ENCODE measurements at places on chromosomes 7 and 10.

DNA sequence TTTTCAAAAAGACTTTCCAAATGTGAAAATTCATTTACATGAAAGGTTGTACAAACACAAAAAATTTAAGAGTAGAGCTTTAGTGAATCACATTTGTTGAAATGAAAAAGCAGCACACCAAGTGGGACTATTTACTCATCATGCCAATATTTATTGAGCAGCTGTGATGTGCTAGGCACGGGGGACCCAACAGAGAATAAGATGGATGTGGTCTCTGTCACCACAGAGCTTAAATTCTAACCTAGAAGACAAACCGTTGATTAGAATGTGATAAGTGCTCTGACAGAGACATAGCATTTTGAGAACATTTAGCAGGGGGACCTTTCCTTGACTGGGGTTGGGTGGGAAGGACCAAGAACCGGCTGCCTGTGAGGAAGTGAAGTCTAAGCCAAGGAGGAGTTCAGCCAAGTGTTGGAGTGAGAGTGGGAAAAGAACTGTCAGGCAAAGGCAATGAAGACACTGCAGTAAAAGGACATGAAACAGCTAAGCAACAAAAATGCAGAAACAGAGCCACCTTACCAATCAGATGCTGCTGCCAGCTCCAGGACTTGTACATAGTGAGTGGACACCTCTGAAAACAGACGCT, 19.1 kb downstream of the ADAM12 start:
- no peak for DNase-seq

DNA sequence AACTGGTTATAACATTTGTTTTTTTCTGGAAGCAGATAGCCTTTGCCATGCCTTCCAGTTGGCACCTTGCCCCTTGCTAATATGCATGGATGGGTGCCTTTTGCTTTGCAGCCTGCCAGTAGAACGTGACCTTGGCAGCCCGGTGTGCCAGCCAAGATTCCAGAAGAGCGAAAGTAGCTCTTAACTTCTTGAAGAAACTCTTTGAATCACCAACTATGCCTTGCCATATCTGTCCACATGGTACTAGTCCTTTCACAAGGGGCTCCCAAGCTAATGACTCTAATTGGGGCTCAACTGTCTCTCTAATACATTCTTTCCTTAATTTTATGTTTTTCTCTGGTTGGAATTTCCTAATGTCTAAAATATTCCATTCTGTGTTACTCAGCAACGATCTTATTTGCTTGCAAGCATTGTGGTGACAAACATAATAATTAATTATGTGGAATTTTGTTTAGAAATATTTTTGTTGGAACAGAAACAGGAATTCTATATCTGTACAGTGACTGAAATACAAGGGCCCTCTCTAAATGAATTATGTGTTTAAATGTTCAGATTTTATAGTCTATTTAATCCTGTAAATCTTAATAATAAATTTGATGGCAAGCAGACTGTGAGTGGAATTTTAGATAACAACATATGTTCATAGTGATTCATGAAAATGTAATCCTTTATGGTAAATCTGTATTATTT, 45.8 kb downstream of the HDAC9 start:
- DNase-seq, result no peak

DNA sequence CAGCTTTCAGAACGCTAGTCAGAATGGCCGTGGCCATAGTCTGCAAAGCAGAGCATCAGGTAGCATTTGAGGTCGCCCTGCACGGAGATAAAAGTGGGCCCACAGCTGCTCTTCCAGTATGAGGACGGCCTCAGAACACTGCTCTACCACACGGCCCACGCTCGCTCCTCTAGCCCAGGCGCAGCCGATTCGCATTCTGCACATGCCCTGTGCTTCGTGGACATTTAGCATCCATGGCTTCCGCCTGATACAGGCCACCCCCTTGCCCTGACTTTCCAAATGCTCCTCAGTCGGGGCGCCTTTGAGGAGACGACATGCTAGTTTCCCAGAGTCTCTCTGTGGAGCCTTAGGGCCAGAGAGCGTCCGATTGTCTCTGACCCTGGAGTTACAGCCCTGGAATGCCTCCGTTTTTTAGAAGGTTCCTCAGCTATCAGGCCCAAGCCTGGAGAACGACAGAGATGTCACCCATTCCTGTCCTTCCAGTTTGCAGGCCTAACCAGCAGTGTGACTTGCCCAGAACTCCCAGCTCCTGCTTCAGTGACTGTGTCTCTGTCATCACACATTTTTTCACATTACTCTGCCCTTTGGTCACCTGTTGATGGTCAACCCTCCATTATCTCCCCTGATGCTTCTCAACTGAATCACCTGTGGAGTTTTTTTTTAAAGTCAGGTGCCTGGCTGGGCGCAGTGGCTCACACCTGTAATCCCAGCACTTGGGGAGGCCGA, 14.3 kb downstream of the STRA8 start:
- DNase-seq, result no peak

DNA sequence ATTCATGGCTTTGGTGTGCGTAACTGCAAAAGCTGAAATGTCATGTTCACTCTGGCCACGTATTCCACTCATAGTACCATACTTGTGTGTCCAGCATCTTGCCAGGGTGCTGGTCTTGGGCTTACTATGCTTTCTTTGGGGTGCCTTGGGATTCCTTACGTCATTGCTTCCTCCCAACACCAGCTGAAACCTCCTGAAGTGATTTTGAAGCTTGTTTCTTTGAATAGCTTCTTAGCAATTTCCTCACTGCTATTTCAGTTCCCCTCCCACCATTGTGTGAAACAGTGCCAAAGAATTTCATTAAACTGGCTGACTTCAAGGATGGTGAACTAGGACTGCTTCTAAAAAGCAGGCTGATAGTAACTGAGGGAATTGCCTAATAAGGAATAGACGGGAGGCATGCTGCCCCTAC, 36.9 kb downstream of the ENTPD1 start:
- DNase-seq, result no peak

DNA sequence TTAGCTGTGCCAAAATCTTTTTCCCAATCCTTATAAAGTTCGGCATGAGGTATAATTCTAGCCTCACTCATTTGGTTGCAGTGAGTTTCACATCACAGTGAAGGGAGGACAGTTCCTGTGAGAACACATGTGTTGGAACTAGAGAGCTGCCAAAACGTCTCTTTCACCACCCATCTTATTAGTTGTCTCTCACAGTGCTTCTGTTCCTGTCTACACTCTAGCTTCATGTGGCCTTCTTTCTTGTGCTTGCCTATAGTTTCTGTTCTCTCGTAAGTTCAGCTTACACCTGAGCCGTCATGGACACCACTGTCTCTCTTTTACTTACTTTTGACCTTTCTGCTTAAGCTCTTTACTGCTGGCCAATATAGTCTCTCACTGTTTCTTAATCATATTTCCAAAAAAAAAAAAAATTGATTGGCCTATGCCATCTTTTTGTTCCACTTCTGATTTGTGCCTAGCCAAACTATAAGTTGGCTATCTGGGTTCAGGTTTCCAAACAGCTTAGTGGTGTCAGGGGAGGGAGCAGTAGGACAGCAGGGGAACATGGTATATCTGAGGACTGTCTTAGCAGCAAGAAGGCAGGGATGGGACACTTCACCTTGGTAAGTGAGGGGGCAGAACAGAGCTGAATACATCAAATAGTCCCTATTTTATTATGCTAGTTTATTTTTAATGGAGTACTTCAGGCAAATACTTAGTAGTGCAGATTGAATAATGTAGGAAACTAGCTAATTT, 38.0 kb downstream of the ZNRF2 start:
- DNase-seq, result peak; percentile 37

GRCh38 chr10:132541129-132541528, 3.5 kb downstream of the INPP5A start:
- DNase-seq, result no peak

- DNase-seq, result no peak
Measured at GRCh38 chr10:78301891-78302738, 268.5 kb downstream of the RPS24 start.

DNA sequence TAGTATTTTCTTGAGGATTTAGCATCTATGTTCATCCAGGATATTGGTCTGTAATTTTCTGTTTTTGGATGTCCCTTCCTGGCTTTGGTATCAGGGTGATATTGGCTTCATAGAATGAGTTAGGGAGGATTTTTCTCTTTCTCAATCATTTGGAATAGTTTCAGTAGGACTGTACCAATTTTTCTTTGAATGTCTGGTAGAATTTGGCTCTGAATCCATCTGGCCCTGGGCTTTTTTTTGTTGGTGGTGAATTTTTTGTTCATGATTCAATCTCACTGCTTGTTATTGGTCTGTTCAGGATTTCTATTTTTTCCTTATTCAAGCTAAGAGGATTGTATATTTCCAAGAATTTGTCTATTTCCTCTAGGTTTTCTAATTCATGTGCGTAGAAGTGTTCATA, 192.7 kb downstream of the KIF20B start:
- no peak for DNase-seq

GRCh38 chr7:47346377-47346914, 235.5 kb downstream of the TNS3 start:
- DNase-seq, result no peak

- DNase-seq, result no peak
Measured at GRCh38 chr7:54080971-54081370, 461.2 kb upstream of the VSTM2A start.

- DNase-seq, result no peak
Measured at GRCh38 chr7:157558875-157559595, 222.2 kb downstream of the DNAJB6 start.

GRCh38 chr7:28267012-28267411, 86.4 kb upstream of the JAZF1 start:
- DNase-seq, result no peak

DNA sequence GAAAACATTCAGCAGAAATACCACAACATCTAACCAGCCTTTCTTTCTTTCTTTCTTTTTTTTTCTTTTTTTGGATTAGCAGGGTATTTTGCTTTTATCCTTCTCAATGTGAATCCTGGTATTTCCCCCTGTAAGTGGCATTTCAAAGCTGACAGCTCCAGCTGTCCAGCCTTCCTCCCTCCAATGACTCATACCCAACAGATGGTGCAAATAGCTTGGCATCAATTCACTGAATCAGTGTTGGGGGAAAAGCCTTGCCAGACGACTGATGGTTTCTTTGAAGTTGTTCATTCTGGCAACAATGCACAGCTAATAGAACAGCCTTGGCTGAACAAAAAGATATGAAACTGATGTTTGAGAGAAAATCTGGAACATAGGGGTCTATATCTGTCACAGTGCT, 316.8 kb upstream of the STEAP1 start:
- no peak for DNase-seq

DNA sequence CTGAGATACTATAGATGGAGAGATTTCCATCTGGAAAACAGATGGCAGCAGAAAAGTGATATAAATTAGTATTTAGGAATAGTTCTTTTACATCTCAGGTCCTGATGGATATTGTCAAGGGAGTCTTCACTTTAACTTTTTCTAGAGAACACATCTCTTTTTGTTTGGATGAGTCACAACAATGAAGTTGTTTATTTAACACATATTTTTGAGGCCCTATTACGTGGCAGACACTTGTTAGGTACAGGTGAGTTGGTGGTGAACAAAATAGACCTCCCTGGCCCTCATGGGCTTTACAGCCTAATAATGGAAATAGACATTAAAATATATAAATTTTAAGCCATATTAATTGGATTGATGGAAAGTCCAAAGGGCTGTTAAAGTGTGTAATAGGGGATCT, 168.3 kb downstream of the VTI1A start:
- DNase-seq, result no peak

GRCh38 chr7:49812534-49812933, 39.1 kb downstream of the VWC2 start:
- no peak for DNase-seq

DNA sequence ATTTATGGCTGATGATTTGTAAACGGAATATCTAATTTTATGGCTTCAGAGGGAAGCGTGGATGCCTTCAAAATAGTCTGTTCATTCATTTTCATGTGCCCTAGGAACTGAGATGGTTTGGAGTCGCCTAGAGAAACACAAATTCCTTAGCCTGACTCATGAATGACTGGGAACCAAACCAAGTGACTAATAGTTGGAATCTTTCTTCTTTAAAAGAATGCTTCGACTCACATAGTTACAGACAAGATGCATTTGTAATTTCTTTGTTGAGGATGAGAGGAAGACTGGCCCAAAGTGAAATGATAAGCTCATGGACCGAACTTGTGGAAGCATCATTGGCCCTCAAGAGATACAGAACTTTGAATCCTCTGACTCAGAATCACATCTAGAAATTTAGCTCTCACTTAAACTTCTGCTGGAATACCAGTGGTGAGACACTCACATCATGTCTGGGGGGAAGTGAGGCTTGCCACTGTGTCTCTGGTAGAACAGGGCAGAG, 1107.2 kb downstream of the NRG3 start:
- DNase-seq, result no peak

DNA sequence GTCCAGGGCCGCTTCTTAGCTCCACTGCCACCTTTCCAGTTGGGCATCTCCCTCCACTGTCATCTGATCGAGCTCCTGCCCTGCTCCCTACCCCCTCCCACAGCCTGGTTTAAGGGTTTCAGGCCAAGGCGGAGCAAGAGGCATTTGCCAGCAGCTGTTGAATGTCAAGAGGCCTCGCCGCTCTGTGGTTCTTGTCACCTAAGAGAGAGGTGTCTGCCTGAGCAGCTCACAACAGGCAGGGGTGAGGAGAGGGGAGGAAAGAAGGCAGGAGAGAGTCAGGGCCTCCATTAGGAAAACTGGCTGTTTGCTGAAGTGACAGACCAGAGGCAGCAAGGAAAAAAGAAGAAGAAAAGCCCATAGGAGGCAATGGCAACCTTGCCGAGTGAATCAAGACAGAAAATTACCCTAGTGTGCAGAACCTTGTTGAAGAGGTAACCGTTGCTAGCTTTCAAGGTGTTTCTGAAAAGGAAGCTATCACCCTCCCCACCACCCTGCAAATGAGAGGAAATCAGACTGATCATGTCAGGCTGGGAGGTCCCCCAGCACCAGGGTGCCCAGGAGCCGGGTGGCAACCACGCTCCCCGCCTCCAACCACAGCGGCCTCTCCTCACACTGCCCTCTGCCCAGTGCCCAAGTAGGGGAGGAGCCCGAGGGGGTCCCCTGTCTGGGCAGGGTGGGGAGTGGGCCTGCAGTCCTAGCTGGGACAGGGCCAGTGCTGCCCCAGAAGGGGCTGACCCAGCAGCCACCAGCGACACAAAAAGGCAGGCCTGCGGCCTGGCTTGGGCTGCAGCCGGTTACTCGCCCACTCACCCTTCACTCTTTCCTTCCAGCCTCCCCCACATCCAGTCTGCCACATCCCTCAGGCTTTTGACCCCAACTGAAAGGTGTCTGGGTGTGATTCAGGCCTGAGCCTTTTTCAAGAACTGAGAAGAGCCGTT, 7.1 kb downstream of the GATA3 start:
- peak; percentile 66 for DNase-seq

- DNase-seq, result no peak
Measured at GRCh38 chr10:92567952-92568600, 5.8 kb downstream of the IDE start.

GRCh38 chr7:123681561-123681960, 25.9 kb downstream of the LMOD2 start:
- no peak for DNase-seq

- no peak for DNase-seq
Measured at GRCh38 chr7:131602994-131603372, 46.6 kb upstream of the PODXL start.

- no peak for DNase-seq
Measured at GRCh38 chr10:36173364-36173763, 531.3 kb upstream of the FZD8 start.

GRCh38 chr7:150360363-150361058, 8.1 kb upstream of the REPIN1 start:
- no peak for DNase-seq

GRCh38 chr10:62815381-62816075, 638 bp downstream of the EGR2 start:
- no peak for DNase-seq
